GM13976 (cell line): ENCODE measurements at places on chromosomes 5 and 9.

GRCh38 chr5:116658830-116659229 lies 84.2 kb upstream of the SEMA6A start:
- DNase-seq, result no peak

- no peak for DNase-seq
Measured at GRCh38 chr9:136023410-136024225, 62.4 kb upstream of the UBAC1 start.

DNA sequence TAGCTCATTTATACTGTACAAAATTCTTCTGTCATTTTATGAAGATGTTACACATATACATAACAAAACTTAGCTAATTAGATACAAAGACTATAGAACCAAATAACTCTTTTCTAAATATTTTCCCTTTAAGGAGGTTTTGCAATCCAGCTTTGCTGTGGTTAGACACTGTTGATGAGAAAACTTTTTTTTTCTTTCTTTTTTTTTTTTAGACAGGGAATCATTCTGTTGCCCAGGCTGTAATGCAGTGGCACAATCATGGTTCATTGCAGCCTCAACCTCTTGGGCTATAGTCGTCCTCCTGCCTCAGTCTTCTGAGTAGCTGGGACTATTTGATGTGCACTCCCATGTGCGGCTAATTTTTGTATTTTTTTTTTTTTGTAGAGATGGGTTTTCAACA lies 38.5 kb upstream of the CDKN2B start:
- DNase-seq, result no peak

DNA sequence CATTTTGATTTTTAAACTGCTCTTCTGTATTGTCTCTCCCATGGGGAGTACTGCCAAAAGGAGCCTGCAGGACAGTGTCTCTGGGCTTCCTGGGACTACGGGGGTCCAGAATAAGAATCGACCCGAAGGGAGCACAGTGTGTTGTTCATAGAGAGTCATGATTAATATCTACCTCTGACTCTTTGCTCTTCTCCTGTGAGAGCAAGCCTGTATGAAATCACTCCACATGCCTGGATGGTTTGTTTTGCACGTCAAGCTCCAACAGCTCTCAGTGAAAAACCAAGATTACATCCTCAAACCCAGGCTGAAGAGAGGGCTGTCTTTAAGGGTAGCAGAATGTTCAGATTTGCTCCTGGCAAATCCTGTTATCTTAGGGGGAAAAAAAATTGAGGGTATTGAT lies 1860.0 kb upstream of the WWC1 start:
- no peak for DNase-seq

- no peak for DNase-seq
Measured at GRCh38 chr9:72527801-72528195, 6.4 kb downstream of the TMC1 start.

GRCh38 chr9:93904649-93905472 lies 50.3 kb downstream of the BARX1 start:
- DNase-seq, result no peak

DNA sequence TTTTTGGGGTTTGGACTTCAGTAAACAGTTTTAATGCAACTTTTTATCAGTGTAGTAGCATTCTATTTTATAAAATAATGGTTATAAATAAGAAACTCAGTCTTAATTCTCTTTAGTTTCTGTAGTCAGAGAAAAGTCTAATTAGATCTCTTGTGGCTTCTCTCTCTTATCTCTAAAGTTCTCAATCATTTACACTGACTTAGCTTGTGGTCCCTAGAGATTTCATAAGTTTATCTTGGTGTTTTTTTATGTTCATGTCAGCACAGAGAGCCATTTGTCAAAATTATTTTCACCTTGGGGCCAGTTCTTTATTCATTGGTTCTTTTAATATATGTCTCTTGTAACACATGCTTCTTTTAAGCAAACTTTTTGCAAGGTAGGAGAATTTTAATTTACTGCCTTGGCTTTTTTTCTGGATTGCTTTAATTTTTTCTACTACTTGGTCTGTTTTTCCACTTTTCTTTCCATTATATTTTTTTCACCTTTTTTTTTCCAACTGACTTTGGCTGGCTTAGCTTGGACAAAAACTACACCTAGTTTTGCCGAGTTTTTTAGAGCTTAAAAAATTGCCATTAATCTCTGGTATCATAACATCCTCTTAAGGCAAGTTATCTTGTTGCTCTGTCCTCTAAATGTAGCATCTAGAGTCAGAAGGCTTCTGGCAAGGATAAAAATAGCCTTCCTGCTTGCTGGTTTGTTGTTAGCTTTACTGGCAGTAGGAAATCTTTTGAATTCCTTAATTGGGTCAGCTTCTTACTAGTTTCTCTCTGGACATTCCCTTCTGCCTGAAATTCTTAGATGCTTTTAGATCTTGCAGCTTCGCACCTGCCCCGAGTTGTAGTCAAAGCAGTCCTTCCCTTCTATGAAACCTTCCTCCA lies 35.3 kb downstream of the CPEB4 start:
- no peak for DNase-seq
